KBM-7 (cell line): ENCODE measurements at places on chromosomes 11 and 22.

DNA sequence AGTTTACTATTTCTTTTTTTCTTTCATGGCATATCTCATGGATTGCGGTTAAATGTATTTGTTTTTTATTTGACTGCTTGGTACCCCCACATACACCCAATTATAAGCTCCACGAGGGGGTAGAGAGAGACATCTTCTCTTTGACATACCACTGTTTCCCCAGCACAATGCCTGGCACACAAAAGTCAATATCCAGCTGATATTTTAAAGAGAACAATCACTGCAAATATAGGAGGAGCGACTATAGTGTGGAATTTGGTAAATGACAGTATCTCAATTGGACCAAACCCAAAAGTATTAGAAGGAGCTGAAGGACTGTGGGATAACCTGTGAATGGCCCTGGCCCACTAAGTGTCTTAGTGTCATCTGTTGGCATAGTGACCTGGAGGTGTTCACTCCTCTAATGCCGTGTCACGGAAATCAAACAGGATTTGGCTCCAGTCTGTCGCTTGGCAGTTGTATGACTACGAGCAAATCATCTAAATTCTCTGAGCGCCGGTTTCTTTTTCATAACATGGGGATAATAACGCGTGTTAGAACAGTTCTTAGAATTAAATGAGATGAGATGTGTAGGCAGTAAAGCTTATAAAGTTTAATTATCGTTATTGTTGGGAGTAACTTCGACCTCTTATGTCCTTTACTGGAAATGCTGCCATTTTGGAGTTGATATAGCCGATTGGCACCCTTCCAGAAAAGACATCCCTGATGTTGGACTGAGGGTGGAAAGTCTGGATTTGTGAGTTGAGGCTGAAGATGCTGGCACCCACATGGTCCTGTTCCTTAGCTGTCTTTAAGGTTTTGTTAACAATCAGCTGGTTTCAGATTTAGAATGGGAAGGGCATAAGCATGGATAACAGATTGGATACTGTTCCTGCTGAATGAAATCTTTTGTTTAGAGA is 144.5 kb downstream of the DBX1 start:
- DNase-seq: no peak

GRCh38 chr22:31474743-31475142 is 14.9 kb downstream of the EIF4ENIF1 start:
- no peak for DNase-seq

- no peak for DNase-seq
Measured at GRCh38 chr22:38132794-38133193, 22.3 kb upstream of the BAIAP2L2 start.

DNA sequence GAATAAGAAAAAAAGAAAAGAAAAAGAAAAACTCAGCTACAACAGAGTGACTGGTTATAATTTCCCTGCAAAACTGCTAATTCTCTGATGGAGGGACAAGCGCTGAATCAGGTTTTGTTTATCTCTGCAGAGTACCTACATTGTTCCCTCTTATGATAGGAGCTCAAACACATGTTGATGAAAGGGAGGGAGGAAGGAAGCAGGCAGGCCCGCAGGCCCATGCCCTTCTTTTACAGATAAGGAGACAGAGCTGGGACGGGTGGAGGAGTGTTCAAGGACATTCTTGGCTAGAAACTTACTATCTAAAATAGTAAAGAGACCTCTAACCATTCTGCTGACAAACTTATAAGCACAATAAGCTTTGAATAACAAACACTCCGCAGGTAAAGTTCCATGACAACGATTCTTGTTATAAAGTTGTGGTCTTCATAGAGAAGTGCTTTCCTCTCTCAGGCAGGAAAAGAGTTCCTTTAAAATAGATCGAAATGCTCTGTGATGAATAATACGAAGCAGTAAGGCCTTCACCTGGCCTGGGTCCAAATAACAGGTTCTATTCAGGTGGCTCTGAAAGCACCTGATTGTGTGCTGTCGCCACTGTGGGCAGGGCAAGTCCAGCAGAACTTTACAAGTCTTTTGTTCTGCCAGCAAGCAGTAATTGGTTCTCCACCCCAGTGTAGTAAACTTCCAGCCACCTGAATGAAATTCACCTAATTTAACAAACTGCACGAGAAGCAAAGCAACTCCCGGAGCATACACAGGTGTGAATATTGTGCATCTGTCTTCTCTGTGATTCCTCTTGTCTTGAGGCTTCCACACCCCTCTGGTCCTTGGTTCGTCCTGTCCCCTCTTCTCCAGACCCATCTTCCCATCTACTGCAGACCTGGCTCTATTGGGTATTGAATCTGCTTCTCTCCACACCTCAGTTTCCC is 15.3 kb upstream of the MICAL2 start:
- peak; percentile 70 for DNase-seq

DNA sequence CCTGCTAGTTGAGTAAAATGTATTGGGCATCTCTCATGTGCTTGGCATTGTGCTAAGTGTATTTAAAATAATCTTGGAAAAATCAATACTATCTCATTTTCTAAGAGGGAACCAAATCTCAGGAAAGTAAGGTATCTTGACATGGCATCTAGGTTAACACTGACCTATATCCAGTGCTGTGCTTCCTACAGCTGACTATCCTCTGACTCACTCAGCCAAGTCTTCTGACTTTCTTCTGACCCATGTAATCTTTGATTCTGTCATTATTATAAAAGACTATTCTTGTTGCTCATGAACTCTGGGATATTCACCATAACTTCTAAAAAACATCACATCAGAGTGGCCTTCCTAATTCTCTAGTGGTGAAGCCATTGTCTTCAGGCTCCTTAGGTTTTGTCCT is 304.1 kb upstream of the TENM4 start:
- DNase-seq: no peak

DNA sequence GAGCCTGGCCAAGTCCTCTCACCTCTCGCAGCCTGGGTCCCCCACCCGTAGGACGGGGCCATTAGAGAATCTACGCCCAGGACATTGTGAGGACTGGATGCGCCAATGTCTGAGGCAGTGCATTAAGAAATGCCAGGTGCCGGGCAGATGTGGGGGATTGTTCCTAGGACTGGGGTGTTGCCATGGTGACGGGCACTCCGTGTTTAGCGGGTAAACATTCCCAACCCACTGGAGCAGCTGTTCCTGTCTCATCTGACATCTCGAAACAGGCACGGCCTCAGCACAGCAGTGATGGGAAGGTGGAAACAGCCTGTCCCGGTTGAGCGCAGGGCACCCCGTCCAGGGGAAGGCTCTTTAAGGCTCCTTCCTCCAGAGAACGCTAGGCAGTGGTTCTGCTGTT is 99.6 kb upstream of the RTL6 start:
- no peak for DNase-seq
